ENCODE measurements at places on chromosomes 12 and 14. TPM values are rescaled to one million over a fixed set of nuclear protein-coding genes. Genes with fewer than 3 reads are reported as not detected.

Gene STYK1
- total RNA-seq, result not detected

Gene RESF1
- 62.4 TPM for total RNA-seq

Gene AMIGO2
- total RNA-seq, result 12.4 TPM

Gene ASCL1
- total RNA-seq, result not detected

Gene EFS
- total RNA-seq, result not detected

Gene SPIC
- total RNA-seq, result not detected

Gene ZFYVE1
- total RNA-seq, result 9.9 TPM

Gene LMNTD1
- total RNA-seq, result not detected

Gene FBXO33
- 17.4 TPM for total RNA-seq

Gene C14orf180
- not detected for total RNA-seq

Gene B4GALNT3
- total RNA-seq, result 1.9 TPM

Gene DHRS2
- 2.6 TPM for total RNA-seq

Gene SCARB1
- 12.8 TPM for total RNA-seq

Gene LRRC10
- total RNA-seq, result not detected

Gene AKT1
- total RNA-seq, result 131 TPM

Gene EXOC3L4
- total RNA-seq, result not detected

Gene TDRD9
- total RNA-seq, result 0.19 TPM

Gene SLC10A1
- not detected for total RNA-seq

Gene MAPKAPK5
- 53.9 TPM for total RNA-seq

Gene P2RX2
- not detected for total RNA-seq

Gene C1S
- 1.7 TPM for total RNA-seq

Gene CRIP1
- total RNA-seq, result 397 TPM

Gene SELPLG
- 56.8 TPM for total RNA-seq

Gene HSPB8
- total RNA-seq, result not detected

Gene ACOT6
- total RNA-seq, result not detected

Gene DIO3
- not detected for total RNA-seq

Gene DNAJC22
- total RNA-seq, result not detected

Gene KRT6C
- total RNA-seq, result not detected

Gene PRPH
- total RNA-seq, result not detected

Gene NKX2-1
- total RNA-seq, result not detected

Gene CLEC9A
- not detected for total RNA-seq

Gene VSX2
- total RNA-seq, result not detected

Gene CD27
- 36.5 TPM for total RNA-seq

Gene COPS7A
- total RNA-seq, result 37.6 TPM

Gene OR10AD1
- not detected for total RNA-seq

Gene KRT3
- not detected for total RNA-seq

Gene RERG
- not detected for total RNA-seq

Gene ULK1
- total RNA-seq, result 13.8 TPM

Gene LGALS3
- total RNA-seq, result 12.3 TPM

Gene TRHDE
- not detected for total RNA-seq

Gene ACSM4
- not detected for total RNA-seq

Gene KRT4
- total RNA-seq, result not detected

Gene KLRC4
- total RNA-seq, result not detected
